ENCODE measurements at places on chromosomes 11 and 22.

- DNase-seq: no peak
These were observed 8.3 kb downstream of the TSPO start for GRCh38 chr22:43159484-43160178.

DNA sequence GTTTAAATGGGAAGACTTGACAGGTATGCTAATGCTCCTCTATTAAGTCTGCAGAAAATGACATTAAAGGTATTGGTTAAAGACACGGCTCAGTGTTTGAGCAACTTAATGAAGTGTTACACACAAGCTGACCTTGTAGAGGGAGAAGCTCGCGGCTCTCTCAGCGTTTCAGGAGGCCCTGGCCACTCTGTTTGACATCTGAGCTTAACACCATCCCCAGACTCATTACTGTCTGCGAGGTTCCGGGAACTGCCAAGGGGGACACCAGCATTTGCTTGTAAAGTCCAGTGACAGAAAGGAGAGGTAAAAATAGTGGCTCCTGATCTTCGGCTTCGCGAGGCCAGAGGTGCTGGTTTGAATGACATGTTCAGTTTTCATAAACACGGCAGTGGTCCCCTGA lies 540.7 kb upstream of the CADM1 start:
- no peak for DNase-seq

- no peak for DNase-seq
These were observed 43.1 kb upstream of the LINC01488 start for GRCh38 chr11:69438286-69438920.

DNA sequence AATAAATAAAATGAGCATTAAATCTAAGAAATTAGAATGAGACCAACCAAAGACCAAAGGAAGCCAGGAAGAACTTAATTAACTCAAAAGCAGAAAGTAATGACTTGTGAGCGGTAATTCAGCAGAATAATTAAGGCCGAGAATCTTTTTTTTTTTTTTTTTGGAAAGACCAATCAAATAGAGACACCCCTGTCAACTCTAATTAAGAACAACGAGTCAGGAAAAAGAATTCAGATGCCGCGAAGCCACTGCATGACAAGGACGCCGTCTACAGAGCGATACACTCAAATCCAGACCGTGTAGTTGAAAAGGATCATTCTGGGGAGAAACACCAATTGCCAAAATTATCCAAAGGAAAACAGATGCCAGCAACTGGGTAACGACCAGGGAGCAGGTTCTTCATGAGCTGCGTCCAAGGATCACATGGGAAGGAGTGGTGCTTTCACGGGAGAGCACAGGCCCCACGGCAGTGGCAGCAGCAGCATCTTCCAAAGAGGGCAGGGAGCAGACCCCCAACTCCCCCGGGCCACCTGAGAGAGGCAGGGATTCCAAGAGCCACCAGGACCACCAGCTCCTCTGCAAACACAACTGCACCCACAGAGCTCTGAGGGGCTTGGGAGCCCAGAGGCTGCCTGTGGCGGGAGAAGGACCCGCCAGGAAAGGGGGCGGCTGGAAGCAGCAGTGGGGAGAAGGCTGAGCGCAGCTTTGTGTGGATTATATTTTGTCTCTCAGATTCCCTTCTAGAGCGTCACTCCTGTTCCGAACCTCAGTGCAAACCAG lies 469.8 kb downstream of the BRD1 start:
- DNase-seq: no peak

GRCh38 chr11:119121811-119122124 lies 388 bp downstream of the HINFP start:
- DNase-seq: no peak

Data from CD4-positive, alpha-beta T cell treated with Interleukin-17A for 1 hour (primary cell).